ENCODE measurements at places on chromosomes 4 and X.

- no peak for DNase-seq
These were observed 112.4 kb upstream of the SPRY1 start for GRCh38 chr4:123284168-123284567.

DNA sequence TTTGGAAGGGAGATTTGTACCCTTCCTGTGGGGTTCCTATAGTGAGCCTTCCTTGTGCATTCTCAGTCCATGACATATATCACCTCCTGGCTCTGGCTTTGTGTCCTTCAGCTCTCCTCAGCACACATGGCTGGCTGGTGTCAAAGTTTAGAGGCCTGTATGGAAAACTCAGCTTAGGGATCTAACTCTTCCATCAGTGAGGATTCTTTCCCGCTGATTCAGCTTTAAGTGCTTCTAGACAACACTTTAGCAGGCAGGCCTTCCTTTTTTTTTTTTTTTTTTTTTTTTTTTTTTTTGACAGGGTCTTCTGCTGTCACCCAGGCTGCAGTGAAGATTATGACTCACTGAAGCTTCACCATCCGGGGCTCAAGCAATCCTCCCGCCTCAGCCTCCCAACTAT, 84.2 kb downstream of the NPNT start:
- no peak for DNase-seq

DNA sequence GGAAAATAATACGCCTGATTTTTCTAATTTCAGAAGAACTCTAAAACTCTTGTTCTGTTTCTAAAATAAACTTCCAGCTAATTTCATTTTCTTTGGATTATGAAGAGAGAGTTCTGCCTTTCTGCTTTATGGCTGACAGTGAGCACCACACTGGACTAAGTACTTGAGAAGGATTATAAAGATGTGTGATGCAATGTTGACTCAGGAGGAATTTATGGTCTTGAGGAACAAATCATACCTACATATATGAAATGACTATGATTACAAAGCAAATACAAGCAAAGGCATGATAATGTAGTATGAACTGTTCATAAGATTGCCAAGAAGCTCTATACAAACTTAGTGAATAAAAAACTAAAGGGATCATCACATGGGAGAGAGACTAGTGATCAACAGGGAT, 13.0 kb upstream of the SLC25A5 start:
- DNase-seq, result no peak

DNA sequence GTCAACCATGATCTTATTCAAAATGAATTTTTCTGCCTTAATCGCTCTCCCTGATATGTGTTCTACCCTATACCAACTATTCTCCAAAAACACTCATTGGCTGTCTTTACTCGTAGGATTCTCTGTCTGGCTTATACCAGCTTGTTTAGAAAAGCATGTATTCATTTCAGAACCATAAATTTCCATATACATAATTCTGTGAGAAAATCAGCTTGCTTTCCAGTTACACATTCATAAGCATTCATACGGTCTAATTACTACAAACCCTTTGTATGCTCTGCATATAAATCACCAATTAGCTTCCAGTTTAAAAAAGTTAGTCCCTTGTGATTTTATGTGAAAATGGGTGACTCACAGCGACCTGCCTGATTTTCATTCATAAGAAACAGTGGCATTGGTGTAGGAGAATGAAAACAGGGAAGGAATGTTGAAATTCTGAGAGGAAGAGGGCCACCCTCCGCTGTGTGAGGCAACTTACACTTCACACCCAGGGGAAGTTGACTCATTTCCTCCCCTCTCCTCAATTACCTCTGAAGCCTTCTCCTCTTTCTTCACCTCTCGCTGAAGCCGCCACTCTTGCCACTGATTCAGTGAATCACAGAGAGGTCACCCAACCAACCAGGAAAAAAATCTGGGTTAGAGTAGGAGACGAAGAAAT, 63.3 kb downstream of the MEPE start:
- DNase-seq, result peak; percentile 95

GRCh38 chrX:74514384-74514783, 93.1 kb downstream of the SLC16A2 start:
- DNase-seq, result no peak

DNA sequence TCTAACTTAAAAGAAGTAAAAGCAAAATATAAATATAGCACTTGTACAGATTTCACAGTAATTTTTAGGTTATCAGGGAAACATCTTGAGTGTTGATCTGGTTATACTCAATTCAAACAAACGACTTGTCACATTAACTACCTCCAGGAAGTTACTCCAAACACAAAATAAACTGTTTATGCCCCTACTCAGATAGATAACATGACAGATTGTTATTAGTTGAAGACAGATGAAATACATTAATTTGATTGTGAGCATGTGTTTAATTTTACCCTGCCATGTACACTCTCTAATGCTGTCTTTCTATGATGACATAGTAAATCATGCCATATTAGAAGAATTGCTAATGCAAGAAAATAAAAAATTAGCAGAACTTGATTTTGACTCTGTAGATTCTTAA, 88.0 kb downstream of the RAB28 start:
- no peak for DNase-seq

DNA sequence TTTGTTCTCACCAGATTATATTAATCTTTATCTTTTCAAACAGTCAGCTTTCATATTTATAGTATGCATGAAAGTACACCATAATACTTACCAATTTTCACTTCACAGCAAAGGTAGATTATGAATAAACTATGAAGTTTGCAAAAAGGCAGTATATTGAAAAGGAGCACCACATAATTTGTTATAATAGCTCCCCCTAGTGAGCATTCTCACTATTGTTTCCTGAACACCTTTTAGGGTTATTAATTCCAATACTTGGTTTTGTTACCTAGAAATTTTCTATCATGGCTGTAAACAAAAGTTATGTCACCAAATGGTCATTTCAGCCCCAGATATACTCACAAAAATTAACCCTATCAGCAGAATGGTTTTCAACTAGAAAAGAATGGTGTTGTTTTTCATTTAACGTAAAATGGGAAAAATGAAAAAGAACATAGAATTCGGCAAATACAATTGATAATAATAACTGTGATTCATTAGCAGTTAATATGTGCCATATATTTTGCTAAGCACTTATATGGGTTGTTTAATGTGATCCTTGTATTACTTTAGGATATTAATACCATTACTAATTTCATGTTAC, 30.2 kb upstream of the NKX6-1 start:
- DNase-seq, result peak; percentile 53
